Amniotic epithelial cell (primary cell): ENCODE measurements at places on chromosomes 13 and 19.

GRCh38 chr13:75938811-75939560 lies 302.9 kb downstream of the LMO7 start:
- DNase-seq = no peak

GRCh38 chr13:109547942-109548341 lies 238.4 kb downstream of the IRS2 start:
- no peak for DNase-seq

DNA sequence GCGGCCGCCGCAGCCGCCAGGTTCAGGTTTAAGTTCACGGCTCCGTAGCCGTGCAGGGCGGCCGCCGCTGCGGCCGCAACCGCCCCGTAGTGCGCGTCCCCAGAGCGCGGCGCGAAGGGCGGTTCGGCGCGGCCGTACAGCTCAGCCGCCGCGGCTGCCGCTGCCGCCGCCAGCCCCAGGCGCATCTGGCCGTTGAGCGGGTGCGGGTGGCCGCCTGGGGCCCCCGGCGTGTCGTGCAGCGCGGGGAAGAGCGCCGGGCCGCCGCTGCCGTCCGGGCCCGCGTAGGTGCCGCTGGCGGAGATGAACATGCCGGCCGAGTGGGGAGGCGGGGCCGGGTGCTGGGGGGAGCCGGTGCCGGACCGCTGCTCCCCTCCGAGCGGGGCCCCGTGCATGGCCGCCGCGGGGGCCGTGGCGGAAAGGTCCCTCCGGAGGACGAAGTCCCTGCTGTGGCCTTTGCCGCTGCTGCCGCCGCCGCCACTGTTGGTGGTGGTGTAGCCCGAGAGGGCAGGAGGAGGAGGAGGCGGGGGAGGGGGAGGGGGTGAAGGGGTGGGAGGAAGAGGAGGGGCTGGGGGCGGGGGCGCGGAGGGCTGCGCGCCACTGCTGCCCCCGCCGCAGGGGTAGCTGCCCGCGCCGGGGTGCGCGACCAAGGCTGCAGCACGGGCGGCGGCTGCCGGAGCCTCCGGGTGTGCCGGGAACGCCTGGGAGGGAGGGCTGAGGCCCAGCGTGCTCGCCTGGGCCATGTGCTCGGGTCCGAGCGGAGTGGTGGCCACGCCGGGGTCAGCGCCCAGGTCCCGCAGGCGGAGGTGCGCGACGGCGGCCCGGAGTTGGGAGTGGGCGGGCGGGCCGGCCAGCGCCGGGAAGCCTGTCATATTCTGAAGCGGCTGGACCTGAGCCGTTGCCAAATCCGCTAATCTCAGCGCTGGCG lies 654 bp downstream of the ZIC5 start:
- DNase-seq = no peak

- DNase-seq = no peak
These were observed 6.8 kb downstream of the SLC8A2 start for GRCh38 chr19:47464675-47465419.

DNA sequence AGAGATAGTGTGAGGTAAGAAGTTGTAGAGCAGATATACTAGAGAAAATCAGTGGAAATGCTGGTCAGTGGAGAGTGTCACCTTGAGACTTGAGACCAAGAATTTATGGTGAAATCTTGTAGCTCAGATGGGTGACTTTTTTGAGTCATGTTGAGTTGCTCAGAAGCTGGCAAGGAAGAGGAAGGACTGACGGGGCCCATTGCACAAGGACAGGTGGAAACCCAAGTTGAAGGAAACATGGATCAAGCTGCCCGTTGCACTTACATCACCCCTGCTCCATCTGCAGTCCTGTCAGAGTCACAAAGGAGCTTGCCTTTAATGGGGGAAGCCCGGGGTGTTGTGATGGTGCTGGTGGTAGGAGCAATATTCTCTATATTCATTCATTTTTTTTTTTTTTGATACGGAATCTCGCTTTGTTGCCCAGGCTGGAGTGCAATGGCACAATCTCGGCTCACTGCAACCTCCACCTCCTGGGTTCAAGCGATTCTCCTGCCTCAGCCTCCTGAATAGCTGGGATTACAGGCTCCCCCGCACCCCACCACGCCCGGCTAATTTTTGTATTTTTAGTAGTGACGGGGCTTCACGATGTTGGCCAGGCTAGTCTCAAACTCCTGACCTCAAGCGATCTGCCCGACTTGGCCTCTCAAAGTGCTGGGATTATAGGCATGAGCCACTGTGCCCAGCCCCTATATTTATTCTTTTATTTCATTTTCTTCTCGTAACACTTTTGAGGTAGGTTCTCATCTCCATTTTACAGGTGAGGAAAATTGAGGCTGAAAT lies 27.4 kb downstream of the UBAC2 start:
- DNase-seq = no peak

- peak; percentile 3 for DNase-seq
These were observed 34.0 kb downstream of the WDR87 start for GRCh38 chr19:37872383-37872782.

GRCh38 chr19:10332158-10332964 lies 968 bp downstream of the RAVER1 start:
- no peak for DNase-seq

- DNase-seq = no peak
These were observed 19.5 kb upstream of the ALOX5AP start for GRCh38 chr13:30715837-30716236.

- peak; percentile 52 for DNase-seq
These were observed 396.9 kb upstream of the SLITRK5 start for GRCh38 chr13:87274209-87274819.

GRCh38 chr13:44317752-44318151 lies 55.9 kb upstream of the SERP2 start:
- peak; percentile 25 for DNase-seq

- DNase-seq = no peak
These were observed 770.5 kb downstream of the PCDH9 start for GRCh38 chr13:66459634-66460033.

DNA sequence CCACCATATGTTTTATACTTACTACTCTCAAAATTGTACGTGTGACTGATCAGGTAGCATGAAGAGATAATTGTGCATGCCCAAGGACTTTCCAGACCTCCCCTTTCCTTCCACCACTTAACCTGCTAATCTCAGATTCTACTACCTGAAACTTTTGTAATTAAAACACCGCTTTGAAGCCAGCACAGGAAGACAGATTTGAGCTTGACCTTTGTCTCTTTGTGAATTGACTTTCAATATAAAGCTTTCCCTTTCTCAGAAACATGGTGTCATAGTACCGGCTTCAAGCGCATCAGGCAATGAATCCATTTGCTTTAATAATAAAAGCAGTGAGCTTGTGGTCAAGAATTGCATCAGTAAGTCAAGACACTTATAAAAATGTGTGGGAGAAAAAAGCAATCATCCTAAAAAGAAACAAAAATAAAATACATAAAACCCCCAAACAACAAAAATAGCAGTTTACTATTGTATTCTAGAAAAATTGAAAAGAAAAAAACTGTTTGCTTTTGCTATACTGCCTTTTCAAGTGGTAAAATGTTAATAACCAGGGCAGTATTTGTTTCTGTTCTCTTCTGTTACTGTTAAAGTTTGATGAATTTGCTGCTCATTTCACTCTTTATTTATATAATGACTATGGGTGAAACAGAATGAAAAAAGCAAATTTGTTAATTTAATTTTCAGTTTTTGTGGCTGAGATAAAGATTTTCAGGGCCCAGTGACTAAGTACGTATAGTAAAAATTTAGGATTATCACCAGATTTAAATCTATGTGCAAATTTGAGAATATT lies 2075.3 kb downstream of the PCDH9 start:
- DNase-seq = no peak

GRCh38 chr13:28597641-28598040 lies 61.3 kb upstream of the POMP start:
- DNase-seq = peak; percentile 81

GRCh38 chr19:44878120-44878865 lies 12.8 kb upstream of the TOMM40 start:
- DNase-seq = no peak

DNA sequence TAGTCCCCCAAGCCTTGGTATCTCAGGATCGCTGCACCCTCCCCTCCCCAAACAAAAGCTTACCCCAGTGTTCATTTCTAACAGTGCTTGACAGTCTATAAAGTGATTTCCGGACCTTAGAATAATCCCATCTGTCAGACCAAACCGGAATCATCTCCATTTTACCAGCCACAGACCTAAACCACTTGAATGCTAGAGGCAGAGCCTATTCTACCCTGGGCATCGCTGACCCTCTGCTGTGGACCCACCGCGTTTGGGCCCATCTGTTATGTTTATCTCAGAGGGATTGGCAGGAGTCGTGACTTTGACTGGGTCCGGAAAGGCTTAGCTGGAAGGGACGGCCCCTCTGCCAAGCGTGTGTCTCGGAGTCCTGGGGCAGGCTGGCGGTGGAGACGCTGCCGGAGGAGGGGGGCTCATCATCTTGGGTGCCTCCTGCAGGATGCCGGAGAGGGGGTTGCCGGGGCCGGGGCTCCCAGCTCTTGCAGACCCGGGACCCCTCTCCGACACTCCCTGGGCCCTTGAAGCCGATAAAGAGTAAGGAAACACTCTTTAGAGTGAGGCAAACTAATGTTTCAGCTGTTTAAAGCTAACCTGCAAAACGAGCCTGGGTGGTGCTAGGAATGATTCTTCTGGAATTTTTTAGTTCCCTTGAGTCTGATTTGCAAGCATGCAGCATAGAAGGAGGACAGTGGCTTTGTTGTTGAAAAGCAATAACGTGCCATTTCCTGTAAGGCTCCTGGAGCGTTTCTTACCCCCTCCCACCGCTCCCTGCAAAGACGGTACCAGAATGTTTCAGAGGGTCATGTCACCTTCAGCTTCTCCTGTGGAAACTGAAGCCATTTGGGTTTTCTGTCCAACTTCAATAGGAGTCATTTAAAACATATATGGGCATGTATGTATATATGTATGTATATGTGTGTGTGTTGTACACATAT lies 1.3 kb downstream of the SLC25A42 start:
- DNase-seq = no peak

GRCh38 chr19:35556846-35557538 lies 6.5 kb downstream of the ATP4A start:
- DNase-seq = no peak

- no peak for DNase-seq
These were observed 6.1 kb upstream of the GMIP start for GRCh38 chr19:19649580-19649995.

GRCh38 chr19:55598034-55598433 lies 1.3 kb downstream of the FIZ1 start:
- no peak for DNase-seq

DNA sequence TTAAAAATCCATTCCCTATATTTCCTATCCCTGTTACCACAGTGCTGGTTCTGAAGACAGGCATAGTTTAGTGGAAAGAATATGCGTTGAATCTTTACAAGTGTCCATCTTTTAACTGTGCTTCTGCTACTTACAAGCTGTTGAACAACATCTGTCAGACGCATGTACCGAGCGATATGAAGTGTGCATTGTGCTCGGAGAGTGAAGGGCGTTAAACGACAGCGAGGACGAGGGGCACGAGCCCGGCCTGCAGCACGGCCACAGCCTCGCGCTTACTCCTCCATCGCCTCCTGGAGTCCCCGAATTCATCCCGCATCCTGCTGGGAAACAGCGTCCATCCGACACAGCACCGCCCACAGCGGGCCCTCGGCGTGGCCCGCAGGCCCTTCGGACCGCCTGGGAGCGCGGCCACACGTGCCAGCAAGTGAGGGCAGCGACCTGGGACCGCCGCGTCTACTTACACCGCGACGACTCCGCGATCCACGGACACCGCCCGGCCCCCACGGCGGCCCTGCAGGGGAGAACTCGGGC lies 514 bp downstream of the PCID2 start:
- peak; percentile 42 for DNase-seq

- peak; percentile 41 for DNase-seq
These were observed 926 bp downstream of the ZNF587 start for GRCh38 chr19:57850553-57851017.

DNA sequence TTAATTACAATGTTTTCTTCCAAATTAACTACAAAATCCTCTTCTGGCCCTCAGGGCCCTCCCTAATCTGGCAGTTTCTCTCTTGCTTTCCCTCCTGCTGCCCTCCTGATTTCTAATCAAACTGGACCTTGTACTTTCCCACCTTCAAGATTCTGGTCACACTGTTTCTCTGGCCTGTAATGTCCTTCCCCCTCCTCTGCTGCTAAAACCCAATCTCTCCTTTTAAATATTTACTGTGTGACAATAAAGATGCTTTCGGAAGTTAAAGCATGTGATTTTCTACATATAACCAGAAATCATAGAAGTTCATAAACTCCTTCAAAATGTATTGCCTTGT lies 14.1 kb upstream of the HMGB1 start:
- DNase-seq = no peak

DNA sequence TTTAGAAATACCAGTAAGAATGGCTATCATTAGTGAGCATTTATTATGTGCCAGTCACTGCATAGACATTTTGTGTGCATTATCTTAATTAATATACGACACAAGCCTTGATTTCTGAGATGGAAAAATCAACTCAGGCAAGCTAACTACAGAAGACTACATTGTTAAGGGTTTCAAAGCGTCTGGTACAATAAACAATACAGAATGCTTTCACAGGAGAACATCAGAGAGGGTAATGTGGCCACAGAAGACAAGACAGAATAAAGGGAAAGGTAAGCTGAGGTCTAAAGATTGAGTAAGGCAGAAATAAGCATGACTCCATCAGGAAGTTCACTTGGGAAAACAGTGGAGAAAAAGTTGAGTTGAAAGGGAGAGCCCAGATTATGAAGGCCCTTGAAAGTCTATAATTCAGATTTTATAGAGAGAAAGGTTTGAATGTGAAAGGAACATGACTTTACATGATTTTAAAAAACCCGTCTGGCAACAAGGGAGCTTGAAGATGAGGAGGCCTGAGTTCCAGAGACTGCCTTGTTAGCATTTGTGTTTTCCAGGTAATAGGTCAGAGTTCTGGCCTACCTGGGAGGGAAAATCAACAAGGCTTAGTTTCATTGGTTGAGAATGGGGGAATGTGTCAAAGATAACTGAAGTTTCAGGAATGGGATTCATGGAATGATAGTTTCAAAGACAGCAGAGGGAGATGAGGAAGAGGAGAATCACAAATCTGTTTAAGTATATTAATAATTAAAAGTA lies 1.8 kb upstream of the MBNL2 start:
- DNase-seq = no peak

DNA sequence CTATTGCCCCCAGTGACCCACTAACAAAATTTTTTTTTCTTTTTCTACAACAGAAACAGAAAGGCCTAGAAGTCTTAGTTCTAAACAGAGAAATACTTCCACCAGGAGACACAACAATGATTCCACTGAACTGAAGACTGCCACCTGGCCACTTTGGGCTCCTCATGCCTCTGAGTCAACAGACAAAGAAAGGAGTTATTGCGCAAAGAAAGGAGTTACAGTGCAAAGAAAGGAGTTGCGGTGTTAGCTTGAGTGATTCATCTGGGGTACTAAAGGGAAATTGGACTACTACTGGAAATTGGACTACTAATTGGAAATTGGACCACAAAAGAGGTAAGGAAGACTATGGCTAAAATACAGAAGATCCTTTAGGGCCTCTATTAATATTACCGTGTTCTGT lies 116.6 kb downstream of the PCDH17 start:
- DNase-seq = no peak

DNA sequence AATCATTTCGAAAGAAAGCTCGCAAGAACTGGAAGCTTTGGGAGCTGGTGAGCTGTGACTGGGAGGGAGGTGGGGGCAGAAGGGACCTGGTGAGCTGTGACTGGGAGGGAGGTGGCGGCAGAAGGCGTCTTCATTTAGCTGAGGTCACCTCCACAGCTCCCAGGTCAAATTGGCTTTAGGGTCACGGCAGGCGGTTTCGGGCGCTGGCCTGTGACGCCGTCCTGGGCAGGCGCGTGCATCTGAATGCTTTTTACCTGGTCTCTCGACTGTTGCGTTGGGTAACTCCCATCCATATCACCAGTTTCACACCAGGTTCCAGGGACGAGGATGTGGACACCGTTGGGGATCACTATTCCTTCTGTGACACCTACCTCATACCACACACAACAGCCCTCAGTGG lies 29.2 kb downstream of the C2CD4C start:
- DNase-seq = no peak

- DNase-seq = peak; percentile 26
These were observed 35.6 kb upstream of the PSPC1 start for GRCh38 chr13:19818223-19818842.
